ENCODE measurements at places on chromosomes 7 and 10. TPM values are rescaled to one million over a fixed set of nuclear protein-coding genes. Genes with fewer than 3 reads are reported as not detected.

DNA sequence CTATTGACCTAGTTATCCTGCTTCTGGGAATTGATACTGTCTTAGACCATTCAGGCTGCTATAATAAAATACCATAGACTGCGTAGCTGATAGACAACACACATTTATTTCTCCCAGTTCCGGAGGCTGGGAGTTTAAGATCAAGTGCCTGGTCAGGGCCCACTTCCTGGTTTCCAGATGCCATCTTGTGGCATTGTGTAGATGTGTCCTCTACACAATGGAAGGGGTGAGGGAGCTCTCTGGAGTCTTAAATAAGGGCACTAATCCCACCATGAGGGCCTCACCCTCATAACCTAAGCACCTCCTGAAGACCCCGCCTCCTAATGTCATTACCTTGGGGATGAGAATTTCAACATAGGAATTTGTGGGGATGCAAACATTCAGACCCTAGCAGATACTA, 62.4 kb downstream of the SLC35B4 start:
- no peak for DNase-seq

DNA sequence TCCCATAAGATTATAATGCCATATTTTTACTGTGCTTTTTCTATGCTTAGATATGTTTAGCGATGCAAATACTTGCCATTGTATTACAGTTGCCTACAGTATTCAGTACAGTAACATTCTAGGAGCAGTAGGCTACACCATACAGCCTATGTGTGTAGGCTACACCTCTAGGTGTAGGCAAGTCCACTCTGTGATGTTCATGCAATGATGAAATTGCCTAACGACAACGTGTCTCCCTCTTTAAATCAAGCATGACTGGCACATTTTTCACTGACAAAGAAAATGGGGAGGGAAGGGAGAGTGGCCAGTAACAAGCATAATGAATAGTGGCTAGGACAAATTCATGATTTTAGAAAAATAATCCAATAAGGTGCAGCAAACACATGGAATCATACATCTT, 1.7 kb downstream of the NCAPG2 start:
- DNase-seq, result no peak

DNA sequence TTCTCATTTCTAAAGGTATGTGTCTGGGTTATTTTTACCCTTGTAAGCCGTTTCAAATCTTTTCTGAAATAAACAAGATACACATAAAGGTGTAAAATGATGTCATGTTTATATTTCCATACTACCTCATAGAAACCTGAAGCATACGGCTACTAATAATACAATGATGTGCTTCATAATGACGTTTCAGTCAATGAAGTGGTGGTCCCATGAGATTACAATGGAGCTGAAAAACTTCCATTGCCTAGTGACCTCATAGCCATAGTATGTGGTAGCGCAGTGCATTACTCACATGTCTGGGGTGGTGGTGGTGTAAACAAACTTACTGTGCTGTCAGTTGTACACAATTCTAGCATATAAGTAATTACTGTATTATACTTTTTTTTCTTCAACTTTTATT, 24.9 kb downstream of the EPDR1 start:
- no peak for DNase-seq

- DNase-seq, result no peak
Observed at GRCh38 chr7:33444511-33444910, 315.1 kb downstream of the BBS9 start.

DNA sequence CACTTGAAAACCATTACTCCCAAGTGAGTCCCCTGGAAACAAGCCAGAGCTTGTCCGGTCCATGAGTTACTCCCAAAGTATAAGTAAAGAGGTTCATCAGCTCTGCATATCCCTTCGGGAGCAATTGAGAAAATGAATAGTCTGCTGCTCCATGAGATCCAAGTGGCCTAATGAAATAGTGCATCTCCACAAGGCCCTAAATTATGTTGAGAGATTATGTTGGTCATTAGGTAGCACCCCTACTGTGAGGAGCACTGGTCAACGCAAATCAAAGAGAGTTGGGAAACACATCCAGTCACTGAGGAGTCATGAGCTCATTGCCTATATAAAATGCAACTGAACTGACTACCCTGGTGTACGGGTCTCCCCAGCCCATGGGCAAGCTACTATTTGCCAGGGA, 205.5 kb upstream of the AOAH start:
- no peak for DNase-seq

GRCh38 chr10:29805134-29805723, 170.5 kb upstream of the SVIL start:
- no peak for DNase-seq

DNA sequence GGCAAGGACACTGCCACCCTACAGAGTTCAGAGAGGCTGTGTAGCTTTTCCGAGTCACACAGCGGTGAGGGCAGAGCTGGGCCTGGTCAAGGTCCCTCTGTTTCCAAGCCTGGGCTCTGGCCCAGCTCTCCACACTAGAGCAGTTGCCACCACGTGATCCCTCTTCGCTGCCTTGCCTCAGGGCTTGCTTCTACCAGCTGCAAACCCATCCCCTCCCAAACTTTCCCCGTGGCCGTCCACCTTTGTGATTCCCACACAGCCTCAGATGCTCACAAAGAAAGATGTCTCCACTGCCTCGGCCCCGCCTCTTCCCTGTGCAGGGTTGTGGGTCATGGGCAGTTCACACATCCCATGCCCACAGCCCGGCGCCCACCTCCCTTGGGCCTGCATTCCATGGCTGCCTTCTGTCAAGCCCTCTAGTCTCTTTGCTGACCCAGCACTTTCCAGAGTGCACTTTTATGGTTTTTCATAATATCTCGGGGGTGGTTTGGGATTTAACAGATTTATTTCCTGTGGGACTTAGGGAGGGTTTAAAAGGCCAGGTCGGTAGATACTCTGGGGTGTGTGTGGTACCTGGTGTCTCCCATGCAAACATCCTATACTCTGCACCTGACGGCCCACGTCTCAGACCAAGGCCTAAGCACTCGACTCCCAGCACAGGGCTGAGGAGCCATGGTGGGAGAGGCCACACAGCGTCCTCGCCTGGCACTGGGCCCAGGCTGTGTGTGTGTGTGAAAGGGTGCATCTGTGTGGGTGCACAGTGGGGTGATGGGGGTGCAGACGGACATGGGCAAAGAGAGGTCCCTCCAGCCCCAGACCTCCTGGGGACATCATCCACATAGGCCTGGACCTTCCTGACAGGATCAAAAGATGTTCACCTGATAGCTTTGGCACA, 59.6 kb downstream of the PKD1L1 start:
- DNase-seq, result no peak

The LRRC4 gene
- 6.4 TPM for total RNA-seq

The DGKI gene
- total RNA-seq, result 0.67 TPM

The AS3MT gene
- 2.5 TPM for total RNA-seq

The LIPM gene
- total RNA-seq, result not detected

The PPP1R17 gene
- not detected for total RNA-seq

The ODAD2 gene
- total RNA-seq, result 0.64 TPM

The HELLS gene
- total RNA-seq, result 3.3 TPM

The COL1A2 gene
- total RNA-seq, result 321 TPM

The DNAJB9 gene
- 36.5 TPM for total RNA-seq
